ENCODE measurements at places on chromosomes 12 and 14.

DNA sequence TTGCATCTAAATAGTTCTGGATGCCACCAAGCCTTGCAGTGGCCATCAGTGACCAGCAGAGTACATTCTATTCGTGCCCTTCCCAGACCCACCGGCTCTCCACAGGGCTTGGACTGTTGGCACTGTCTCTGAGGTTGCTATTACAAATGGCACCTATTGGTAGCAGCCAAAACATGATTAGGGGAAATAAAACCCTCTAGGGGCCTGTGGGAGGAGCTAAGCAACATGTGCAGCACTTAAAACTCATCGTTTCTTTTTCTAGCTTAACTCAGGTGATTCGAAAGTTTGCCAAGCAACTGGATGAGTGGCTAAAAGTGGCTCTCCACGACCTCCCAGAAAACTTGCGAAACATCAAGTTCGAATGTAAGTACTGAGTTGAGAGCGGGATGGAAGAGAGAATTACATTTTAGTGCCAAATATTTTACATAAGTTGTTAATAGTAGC lies 65.4 kb upstream of the RIC8B start:
- peak; percentile 24 for DNase-seq

DNA sequence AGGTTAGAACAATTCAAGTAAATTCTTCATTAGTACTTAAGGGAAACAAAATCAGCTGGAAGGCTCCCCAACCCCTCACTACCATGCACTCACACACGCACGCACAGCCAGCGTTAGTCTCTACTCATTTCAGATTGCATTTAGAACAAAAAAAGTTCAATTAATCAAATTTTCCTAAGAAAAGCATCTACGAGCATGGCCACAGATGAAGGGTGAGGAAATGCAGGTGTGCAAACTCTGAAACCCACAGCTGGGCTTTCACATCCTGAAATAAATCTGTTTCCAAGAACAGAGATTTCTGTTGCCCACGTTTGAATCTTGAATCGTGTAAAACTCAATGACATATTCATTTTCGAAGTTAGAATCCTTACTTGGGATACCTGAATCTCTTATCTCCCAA lies 62.6 kb downstream of the SEL1L start:
- no peak for DNase-seq

DNA sequence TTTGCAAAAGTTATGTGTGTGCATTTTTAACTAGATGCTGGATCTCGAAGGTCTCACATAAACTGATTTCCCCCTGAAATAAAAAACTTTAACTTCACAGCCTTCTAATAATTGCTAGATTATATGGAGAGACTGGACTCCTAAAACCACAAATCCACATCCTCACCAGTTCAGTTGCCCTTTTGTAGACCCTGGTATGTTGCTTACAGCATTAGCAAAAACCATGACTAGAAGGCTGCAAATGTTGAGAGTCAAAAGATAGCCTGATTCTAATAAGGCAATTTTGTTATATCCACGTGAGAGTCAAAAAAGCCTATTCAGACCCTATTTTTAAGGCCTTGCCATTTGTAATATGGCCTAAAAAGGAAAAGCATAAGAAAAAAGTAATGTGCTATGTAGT lies 37.4 kb downstream of the RASSF8 start:
- no peak for DNase-seq

DNA sequence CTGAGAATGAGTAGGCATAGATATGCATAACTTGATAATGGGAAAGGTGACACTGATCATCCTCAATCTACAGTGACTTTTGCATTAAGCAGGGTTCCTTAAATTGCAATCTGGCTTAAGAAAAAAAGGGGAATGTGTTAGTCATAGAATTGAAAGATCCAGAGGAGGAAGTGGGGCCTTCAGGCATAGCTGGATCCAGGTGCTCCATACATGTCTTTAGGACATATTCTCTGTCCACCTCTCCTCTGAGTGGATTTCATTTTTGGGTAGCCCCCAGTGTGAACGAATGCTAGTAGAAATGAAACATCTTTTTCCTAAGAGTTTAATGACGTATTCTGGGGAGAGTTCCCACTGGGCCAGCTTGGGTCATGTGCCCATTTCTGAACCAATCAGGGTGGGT lies 27.6 kb downstream of the CCDC63 start:
- no peak for DNase-seq

DNA sequence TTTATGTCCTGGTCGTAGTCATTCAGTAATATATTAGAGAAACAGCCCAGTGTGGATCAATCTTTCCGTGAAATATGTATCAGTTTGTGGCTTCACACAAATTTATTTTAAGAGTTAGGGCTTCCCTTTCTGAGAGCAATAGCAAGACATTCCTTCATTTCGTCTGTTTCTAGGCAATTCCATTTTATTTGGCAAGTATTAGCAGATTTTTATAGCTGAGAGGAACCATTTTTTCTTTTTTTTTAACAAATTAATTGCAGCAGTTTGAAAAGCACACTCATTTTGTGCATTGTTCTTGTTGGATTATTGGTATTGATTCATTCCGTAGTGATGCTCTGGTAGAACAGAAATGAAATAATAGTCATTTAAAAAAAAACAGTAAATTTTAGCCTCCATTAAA lies 132.9 kb downstream of the SRGAP1 start:
- DNase-seq, result no peak

GRCh38 chr12:68056300-68056699 lies 67.1 kb downstream of the IFNG-AS1 start:
- no peak for DNase-seq

DNA sequence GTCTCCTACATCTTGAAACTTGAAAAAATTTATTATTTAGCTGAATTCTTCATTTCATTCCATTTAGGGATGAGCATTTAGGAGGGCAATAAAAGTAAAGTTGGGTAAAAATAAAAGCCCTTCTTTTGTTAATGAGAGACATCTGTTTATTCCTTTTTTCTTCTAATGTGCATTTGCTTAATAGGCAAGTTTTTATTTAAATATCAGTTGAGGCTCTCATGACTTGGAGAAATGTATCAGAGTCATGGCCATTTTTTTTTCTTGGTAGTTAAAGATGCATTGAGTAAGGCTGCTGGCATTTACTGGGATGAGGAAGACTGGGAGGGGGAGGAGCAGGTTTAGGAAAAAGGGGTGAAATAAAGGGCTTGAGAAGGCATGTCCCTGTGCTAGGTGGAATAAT lies 609.9 kb upstream of the TMEM132C start:
- no peak for DNase-seq

DNA sequence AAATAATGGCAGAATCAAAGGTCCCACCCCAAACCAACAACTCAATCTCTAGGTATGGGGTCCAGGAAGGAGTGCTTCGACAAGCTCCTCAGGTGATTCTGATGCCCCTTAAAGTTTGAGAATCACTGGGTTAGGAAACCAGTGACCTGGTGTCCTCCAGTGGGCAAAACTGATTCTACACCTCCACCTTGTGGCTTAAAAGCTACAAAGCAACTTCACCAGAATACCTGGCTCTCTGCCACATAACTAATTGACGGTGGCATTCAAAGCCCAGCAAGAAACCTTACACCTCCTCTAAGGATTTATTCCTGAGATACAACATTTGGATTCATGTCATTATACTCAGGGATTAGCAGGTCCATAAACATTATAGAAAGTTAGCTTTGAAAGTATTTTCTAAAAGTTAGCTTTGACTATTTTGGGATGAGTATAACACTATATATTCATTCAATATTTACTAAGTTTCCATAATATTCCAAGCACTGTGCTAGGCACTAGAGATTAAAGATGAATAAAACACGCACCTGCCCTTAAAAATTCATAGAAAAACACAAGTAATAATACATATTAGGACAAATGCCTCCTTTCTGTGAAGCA lies 45.4 kb downstream of the DCAF5 start:
- DNase-seq, result peak; percentile 79

- DNase-seq, result peak; percentile 76
Measured at GRCh38 chr12:51591016-51591901, at the start of gene SCN8A. Gene SCN8A (plus strand): TSS chr12:51591233. CDS start chr12:51662818, 71,585 bp downstream.

GRCh38 chr14:69632164-69632563 lies 20.8 kb downstream of the SUSD6 start:
- DNase-seq, result peak; percentile 38

DNA sequence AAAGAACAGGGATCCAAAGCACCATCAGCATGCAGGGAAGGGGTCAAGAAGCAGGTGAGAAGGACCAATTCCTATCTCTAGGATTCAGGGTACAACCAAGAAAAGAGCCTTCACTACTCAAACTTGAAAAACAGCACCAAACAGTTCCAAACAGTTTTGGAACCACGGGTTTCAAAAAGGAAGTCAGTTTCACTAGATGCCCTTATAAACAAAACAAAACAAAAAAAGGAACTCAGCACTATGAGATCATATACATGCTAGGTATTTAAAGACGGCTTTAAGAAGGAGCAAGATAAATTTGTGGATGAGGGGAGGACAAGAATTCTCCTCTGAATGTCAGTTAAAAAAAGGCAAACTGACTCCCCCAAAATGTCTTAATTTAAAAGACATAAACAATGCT lies 6.0 kb downstream of the INSM2 start:
- DNase-seq, result no peak

- no peak for DNase-seq
Measured at GRCh38 chr12:70619471-70620152, 17.6 kb downstream of the PTPRB start.

DNA sequence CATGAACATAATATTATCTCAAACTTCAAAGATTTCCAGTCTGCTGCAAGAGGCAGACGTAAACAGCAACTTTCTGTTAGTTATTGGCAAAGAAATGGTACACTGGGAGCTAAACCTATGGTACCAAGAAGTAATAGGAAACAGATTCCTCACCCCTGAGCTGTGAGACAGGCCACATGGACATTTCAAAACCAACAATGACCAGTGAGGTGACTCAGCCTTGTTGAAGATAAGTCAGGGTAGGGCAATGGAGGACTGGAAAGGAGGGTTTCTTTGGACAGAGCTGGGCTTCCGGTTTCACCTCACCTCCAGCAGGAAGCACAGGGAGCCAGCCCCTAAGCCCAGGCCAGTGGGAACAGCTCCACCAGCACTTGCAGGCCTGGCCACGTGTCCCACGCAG lies 1320.5 kb downstream of the AACS start:
- DNase-seq, result no peak

- no peak for DNase-seq
Measured at GRCh38 chr14:68268197-68268596, 448.6 kb downstream of the RAD51B start.

GRCh38 chr12:10238526-10238925 lies 25.8 kb downstream of the GABARAPL1 start:
- DNase-seq, result no peak

DNA sequence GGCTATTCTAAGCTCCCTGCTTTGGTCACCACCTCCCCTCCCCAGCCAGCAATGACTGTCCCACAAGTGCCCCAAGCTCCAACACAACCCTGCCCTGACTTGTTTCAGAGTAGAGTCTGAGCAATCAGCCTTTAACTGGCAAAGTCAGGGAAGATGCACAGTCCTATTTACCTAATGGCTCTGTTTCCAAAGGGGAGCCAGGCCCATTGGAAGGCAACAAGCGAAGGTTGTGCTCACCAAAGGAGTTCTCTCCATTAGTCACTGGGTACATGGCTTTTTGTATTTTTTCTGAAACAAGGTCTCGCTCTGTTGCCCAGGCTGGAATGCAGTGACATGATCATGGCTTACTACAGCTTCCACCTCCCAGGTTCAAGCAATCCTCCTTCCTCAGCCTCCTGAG lies 267.1 kb upstream of the CRY1 start:
- no peak for DNase-seq

DNA sequence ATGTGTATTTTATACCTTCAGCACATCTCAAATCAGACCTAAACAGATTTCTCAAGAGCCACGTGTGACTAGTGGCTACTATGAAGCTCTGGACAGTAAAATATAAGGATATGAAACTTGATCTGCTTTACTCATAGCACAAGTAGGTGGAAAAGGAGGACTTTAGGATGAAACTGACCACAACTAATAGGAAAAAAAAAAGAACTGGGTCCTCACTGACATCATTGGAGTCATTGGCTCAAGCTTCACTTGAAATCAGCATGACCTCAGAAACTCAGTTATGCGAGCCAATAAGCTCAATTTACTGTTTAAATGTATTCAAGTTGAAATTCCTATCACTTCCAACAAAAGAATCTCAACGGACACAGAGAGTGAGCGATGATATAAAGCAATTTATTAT lies 34.1 kb upstream of the CIT start:
- no peak for DNase-seq
